ENCODE measurements at places on chromosomes 7 and 10.

GRCh38 chr7:81331061-81332018 lies 412.5 kb upstream of the SEMA3C start:
- peak; percentile 42 for DNase-seq

DNA sequence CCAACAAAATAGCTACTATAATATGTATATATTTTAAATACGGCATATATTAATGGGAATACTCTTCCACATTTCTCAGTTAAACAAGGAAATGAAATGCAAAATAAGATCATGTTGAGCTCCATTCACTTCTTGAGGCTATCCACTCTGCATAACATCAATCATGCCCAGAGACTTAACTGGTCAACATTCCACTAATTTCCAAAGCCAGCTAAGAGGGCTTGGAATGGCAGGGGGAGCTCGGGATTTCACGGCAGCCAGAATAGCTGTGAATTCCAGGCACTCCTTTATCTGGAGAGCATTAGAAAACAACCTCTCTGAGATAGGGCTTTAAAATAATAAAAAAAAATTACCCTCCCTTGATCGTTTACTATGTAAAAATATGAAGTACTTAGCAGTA lies 194.9 kb upstream of the CDCA7L start:
- DNase-seq = no peak

GRCh38 chr7:6917258-6917657 lies 91.2 kb upstream of the CCZ1B start:
- no peak for DNase-seq

GRCh38 chr10:93039721-93040120 lies 20.9 kb upstream of the CYP26C1 start:
- DNase-seq = no peak

DNA sequence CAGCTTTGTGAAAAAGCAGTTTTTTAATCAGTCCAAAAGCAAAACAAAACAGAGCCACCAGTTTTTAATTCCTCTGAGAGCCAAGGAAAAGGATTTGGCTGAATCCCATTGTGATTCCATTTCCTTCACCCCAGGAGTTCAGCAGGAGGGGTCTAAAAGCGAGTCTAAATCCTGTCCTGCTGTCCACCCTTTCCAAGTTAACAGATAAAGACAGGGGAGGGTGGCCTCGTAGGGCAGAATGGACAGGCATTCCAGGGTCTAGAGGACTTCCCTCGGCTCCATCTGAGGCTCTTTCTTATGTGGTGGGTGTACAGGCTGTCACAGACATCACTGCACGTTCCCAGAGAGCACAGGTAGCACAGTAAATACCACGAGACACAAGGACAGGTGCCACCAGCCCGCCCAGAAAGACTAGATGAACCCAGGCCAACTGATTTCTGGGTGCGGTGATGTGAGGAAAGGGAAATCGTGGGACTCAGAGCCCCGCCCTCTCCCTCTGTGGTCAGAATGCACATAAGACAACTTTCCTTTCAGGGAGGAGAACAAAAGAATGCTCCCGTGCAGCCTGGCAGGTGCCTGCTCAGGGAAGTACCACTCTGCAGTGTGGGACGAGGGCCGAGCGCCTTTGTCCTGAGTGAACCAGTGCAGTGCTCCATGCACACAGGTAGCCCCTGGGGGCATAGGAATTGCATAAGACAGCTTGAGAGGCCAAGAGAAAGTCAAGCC lies 119.7 kb downstream of the ABLIM1 start:
- DNase-seq = no peak

DNA sequence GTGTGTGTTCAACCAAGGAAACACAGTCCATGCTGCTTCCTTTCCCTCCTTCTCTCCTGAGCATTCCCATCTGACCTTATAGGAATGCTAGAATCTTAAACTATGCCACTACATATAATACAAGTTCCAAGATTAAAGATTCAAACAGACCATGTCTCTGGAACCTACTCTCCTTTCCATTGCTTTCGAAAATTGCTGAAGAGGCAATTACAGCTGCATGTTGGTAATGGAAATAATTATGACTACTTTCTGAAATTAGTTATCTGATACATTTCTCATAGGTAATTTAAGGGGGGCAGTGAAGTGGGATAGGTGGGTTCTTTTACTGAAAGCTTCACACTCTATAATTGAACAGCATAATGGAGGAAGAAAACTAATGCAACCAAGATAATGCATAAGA lies 285.9 kb upstream of the YAE1 start:
- no peak for DNase-seq

DNA sequence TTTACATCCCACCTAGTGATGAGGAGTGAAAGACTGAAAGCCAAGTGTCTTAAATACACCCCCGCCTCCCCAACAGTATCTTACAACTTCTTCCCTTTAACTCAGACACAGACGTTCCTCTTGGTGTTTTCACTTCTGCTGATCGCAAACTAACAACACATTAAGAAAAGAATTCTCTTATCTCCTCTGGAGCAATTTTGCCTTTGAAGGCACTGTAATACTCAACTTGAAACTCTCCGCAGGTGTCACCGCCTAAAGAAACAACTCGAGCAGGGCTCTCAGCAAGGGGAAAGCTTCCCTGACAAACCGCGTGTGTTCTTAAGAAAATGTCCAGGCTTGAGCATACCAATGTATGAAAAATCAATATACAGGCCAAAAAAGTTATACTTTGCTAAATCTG lies 452 bp downstream of the SEMA3C start:
- DNase-seq = no peak

- DNase-seq = no peak
These were observed 325.9 kb downstream of the ADARB2 start for GRCh38 chr10:1411451-1411850.

GRCh38 chr10:60914690-60915141 lies 29.3 kb downstream of the RHOBTB1 start:
- no peak for DNase-seq

GRCh38 chr10:54691331-54691730 lies 109.7 kb downstream of the PCDH15 start:
- no peak for DNase-seq

GRCh38 chr7:117719377-117719776 lies 153.9 kb downstream of the CTTNBP2 start:
- no peak for DNase-seq

DNA sequence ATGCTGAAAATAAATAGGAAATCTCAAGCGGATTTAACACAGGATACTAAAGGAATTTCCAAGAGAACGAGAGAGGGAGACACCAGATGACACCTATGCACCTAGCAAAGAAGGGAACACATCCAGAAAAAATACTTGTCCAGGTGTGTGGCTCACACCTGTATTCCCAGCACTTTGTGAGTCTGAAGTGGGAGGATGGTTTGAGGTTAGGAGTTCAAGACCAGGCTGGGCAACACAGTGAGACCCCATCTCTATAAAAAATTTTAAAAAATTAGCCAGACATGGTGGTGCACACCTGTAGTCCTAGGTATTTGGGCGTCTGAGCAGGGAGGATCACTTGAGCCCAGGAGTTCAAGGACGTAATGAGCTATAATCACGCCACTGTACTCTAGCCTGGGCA lies 11.2 kb upstream of the CAPZA2 start:
- no peak for DNase-seq

GRCh38 chr7:136405931-136406777 lies 429.0 kb upstream of the MTPN start:
- DNase-seq = peak; percentile 22

DNA sequence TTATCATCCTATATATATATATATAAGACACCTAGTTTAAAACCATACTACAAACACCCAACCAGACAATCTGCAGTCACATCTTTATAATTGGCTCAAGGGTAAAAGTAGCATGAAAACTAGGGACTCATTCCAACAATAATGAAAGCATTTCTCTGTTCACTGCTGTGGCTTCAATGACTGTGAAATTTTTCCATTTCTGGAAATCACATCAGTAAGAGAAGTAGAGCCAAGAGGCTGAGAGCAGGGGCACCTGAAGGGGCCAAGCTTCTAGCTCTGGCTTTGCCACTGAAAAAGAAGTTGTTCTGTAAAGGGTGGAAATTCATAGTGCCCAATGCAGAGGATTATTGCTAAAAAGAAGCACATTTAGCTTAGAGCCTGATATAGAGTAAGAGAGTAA lies 158.6 kb upstream of the GLI3 start:
- DNase-seq = no peak

GRCh38 chr10:94066411-94066810 lies 72.7 kb downstream of the PLCE1 start:
- DNase-seq = no peak

GRCh38 chr10:67087135-67087425 lies 161.2 kb downstream of the LRRTM3 start:
- DNase-seq = no peak

- DNase-seq = no peak
These were observed 68.0 kb downstream of the PIP4K2A start for GRCh38 chr10:22646388-22646853.

DNA sequence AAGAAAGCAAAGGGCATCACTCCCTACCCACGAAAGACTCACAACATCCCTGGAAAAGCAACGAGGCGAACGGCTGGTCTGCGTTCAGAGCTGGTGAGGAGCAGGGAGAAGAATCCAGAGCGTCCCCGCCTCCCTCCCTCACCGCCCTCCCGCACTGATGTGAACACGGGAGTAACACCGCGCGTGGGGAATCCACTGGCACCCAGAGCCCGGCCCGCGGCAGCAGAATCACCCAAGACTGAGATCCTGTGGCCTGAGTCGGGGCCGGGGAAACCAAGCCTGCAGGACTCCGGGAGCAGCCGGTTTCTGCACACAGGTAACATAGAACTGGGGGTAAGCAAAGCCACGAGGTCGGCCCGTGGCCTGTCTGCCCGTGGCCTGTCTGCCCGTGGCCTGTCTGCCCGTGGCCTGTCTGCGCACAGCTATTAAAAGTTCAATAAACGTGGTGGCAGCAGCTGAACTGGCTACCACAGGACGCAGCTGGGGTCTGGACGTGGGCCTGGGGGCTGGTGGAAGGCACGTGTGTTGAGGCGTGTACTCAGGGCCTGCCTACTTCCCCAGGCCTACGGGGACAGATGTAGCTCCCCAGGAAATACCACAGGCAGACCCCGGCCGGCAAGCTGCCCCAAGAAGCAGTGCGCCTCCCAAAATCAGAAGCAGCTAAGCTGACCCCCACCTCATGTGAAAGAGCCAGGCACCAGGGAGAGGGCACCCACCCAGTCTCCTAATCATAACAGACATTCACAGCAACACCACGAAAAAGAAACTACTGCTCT lies 23.0 kb downstream of the DIP2C start:
- no peak for DNase-seq

GRCh38 chr10:122974023-122974422 lies 6.2 kb upstream of the PSTK start:
- DNase-seq = no peak

GRCh38 chr7:154844955-154845354 lies 158.0 kb downstream of the PAXIP1 start:
- DNase-seq = no peak

- peak; percentile 85 for DNase-seq
These were observed 6.8 kb upstream of the TAS2R40 start for GRCh38 chr7:143214789-143215679.

DNA sequence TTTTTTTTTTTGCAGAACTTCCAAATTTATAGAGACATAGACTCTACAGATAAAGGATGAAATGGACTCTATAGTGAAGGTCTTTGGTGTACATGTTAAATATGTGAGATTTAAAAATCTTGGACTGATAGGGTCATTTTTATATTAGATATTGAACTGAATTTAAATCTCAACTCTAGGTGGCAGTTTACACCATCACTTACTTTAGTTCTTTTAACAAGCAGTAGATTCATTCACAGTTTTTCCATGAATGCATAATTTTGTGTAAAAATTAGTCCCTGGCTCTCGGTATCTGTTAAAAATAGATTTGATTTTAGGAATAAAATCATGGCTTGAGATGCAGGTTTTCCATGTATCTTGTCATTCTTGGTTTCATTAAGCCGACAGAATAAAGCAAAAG lies 31.1 kb upstream of the SNX13 start:
- no peak for DNase-seq

DNA sequence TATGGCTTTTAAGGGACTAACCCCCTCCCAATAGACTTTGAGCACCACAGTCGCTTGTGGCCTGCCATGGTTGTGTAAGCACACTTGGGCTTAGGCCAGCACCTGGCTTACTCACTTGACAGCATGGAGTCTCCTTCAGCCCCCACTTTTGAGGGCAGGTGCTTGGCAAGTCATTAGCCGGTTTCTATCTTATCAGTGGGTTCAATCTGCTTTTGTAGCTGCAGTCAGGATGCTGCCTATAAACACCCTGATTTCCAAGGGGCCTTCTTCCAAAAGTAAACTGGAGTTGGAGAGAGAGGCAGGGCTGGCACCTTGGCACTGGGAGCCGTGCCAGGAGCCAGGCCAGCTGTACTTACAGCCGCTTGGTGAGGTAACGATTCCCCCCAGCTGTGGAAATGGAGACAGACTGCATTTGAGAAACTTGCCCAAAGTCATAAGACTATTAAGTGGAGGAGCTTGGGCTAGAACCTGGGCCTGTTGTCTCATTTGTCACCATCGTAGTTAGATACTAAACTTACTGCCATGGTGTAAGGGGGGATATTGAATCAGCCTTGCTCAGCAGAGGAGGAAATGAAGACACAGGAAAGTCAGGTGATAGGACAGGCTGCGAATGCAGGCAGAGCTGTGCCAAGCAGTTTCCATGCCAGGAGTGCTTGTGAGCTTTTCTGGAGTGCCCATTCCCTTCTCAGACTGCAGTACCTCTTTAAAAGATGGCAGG lies 92.2 kb upstream of the EFCAB10 start:
- no peak for DNase-seq

DNA sequence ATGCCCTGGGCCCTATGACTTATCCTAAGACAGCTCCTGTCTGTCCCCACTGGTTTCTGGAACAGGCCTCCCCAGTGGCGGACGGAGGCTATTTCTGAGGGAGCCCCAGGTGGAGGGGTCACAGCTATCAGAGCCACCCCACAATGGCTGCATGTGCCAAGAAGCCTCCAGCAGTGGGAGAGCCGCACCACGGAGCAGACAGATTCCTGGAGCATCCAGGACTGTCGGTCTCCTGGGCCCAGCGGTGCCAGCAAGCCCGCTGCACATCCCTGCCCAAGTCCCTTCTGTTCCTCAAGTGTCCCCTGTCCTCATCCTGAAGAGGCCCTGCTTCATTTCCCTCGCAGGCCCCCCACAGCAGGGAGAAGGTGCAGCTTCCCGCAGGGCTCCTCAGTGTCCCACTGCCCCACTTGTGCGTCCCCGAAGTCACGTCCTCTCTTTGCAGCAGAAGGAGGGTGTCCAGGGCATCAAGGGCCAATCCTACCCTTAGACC lies 193.0 kb upstream of the SHH start:
- no peak for DNase-seq

DNA sequence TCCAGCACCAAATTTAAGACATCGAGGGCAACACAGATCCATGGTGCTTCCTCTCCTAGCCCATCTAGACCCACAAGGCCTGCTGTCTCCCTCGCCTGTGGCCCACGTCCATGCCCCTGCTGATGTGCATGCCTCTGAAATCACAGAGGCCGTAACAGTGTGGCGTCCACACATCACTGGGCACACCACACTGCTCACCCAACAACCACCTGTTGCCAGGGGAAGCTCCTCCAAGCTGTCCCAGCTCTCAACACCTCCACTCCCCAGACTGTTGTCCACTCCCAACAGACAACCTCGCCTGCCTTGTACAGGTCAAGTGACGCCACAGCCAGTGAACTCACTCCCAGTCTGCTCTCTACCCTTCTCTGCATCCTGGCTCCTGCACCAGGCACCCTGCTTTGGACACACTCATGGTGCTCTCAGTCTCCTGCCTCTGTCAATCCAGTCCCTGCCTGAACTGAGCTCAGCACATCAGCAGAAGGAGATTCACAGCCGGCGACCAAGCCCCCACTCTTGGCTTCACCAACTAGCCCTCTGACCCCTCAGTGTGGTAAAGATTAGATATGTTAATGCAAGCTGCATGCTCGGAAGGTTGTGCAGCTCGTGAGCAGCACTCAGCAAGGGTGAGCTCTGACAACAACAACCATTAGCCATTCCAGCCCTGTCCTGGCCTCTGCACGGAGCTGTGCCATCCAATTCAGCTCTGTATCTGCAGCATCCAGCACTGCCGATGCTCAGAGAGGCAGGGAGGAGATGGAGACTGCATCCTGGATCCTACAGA lies 197.0 kb downstream of the TNS3 start:
- DNase-seq = no peak

All from SW 1271 (cell line).